ENCODE measurements at places on chromosomes 2 and 18.

DNA sequence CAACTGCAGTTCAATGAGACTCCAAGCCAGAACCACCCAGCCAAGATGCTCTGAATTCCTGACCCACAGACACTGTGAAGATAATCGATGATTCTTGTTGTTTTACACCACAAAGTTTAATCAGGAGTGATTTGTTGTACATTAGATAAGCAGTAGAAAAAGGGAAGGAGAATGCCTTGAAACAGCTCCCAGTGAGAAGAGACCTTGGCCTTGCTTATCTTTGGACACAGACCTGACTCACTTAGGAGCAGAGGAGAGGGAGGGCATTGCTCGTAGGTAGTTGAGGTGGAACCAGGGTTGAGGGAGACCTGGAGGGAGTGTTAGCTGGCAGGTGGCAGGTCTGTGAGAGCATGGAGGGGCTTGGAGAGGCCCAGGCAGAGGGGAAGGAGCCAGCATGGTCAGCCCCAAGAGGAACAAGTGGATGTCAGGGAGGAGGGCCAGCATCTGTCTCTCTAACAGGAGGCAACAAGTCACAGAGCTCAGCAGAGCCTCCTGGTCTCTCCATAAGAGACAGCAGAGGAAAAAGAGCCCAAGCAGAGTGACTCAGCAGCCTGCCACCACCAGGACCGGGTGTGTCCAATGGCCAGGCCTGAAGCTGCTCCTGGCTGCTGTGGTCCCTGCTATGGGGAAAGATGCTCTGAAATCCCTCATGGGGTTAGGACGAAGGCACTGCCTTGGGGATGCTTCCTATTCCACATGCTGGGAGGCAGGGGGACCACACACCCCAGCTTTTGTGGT, 161.6 kb upstream of the CAPN13 start:
- no peak for DNase-seq

- no peak for DNase-seq
Measured at GRCh38 chr2:175838979-175839378, 163.1 kb downstream of the LNPK start.

GRCh38 chr2:26651799-26652198, 10.6 kb upstream of the CIB4 start:
- no peak for DNase-seq

DNA sequence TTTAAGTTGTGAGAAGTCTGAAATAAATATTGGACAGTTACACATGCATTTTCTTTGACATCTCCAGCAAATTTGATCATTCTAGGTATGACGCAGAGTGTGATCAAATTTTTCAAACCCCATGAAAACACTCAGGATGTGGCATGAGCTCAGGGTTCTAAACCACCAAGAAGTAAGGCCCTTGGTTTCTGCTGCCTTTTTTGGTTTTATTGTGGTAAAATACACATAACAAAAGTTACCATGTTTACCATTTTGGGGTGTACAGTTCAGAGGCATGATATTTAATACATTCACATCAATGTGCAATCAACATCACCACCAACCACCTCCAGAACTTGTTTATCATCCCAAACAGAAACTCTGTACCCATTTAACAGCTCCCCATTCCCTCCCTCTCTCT, 64.3 kb upstream of the TTN start:
- DNase-seq, result no peak

DNA sequence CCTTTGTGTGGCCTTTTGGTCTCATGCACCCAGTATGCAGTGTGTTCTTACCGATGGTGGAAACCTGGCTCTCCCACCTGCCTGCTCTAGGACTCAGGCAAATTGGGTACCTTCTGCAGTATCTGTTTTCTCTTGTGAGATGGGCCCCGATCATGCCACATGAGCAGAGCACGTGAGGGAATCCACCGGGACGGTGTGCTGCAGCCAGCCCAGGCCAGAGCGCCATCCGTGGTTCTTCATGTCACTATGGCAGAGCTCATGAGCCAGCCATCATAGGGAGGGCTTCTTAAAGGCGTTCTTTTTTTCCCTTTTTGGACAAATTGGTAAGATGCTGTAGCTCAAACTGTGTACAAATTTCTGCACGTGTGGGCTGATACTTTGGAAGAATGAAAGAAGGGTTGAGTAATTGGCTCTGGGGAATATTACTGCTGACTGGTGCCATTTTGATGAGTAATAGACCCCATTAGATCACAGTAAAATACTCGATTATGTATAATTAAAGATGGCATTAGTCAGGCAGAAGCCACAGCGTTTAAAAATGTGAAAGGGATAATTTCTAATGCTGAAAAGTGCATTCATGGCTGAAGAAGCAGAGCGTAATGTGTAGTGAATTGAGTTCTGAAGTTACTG, 19.2 kb downstream of the SH3RF3 start:
- no peak for DNase-seq

DNA sequence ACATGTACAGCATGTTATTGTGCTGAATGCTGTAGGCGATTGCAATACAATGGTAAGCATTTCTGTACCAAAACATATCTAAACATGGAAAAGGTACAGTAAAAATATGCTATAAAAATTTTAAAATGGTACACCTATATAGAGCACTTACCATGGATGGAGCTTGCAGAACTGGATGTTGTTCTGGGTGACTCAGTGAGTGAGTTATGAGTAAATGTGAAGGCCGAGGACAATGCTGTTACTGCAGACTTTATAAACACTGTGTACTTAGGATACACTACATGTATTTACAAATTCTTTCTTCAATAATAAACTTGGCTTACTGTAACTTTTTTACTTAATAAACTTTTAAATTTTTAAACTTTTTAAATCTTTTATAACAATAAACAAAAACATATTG, 473.4 kb upstream of the UBE2E3 start:
- DNase-seq, result no peak

- peak; percentile 41 for DNase-seq
Measured at GRCh38 chr2:152573168-152573567, 144.1 kb downstream of the PRPF40A start.

GRCh38 chr2:204437408-204437807, 107.9 kb upstream of the PARD3B start:
- DNase-seq, result no peak

GRCh38 chr2:68775272-68775842, 40.7 kb downstream of the ARHGAP25 start:
- DNase-seq, result peak; percentile 39

- peak; percentile 39 for DNase-seq
Measured at GRCh38 chr2:224885836-224886547, 156.3 kb downstream of the DOCK10 start.

- no peak for DNase-seq
Measured at GRCh38 chr2:167963899-167964649, 283.3 kb downstream of the STK39 start.

DNA sequence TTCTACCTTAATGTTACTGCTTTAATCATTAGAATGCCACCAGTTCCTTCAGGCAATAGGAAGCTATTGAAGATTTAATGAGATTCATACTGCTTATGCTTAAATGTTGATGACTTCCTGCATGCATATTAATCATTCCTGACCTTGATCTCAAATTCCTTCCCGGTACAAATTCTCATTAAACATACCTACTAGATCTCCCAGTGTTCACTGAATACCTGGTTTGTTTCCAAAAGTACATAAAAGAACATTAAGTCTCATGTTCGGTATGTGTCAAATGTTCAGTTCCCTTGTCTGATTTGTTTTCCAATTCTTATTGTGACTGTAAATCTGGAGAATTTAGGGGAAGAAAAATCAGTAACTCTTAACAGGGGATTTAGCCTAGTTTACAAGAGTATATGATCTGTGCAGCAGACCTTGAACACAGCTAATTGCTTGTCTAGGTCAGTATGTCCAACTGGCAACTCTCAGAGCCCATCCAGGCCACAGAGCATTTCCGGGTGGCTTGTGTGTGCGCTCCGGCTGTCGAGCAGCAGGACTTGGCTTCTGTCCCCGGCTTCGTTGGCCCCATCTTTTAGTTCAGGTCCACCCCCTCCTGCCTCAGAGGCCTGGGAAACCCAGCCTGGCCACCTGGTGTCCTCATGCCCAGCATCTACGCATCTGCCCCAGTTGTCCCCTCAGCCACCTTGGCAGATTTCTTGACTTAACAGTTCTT, 13.1 kb downstream of the METAP1D start:
- no peak for DNase-seq

- DNase-seq, result no peak
Measured at GRCh38 chr2:109467701-109468100, 146.1 kb downstream of the SEPTIN10 start.

DNA sequence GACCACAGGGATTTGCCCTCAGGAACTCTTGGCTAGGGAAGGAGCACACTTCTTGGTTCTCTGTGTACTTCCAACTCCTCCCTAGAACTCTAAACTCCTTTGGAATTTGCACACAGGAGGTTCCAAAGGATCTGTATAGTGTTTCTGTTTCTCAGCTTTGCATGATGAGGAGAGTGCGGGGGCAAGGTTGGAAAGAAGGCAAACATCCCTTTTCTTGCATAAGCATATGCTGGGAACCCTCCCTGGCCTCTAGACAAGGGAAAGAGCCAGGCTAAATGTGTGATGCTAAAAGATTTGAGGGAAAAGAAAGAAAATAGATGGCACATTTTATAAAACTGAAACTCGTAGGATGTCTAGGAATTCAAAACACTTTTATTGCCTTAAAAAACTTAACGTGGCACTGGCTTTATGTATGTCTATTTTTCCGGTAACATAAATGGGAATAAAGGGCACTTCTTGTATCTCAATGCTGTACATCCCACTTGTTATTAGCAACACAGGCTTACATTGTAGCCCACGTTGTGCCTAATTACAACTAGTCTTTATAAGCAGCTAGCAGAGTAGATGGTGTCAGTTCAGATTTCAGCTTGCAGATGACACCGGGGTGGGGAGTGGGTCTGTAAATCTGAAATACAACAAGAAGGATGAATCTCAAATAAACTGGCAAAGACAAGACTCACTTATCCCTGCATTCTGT, 165.8 kb downstream of the GPD2 start:
- no peak for DNase-seq

- DNase-seq, result no peak
Measured at GRCh38 chr18:44599412-44599811, 81.3 kb upstream of the SETBP1 start.

DNA sequence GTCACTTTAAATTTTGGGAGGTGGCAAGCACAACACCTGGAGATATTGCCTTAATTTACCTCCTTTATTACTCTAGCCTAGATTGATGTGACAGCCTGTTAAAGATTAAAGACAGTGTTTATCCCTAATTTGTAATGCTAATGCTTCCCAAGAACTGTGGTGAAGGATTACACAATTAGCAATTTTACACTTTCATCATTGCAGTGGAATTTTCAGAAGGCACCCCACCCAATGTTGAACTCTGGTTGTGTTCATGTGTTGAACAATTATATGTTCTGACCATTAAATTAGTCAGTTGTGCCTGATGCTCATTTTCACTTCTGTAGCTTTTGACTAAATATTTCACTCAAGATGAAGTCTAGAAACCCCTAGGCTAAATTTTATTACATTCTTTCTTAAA, 317.1 kb upstream of the CWC22 start:
- DNase-seq, result no peak

DNA sequence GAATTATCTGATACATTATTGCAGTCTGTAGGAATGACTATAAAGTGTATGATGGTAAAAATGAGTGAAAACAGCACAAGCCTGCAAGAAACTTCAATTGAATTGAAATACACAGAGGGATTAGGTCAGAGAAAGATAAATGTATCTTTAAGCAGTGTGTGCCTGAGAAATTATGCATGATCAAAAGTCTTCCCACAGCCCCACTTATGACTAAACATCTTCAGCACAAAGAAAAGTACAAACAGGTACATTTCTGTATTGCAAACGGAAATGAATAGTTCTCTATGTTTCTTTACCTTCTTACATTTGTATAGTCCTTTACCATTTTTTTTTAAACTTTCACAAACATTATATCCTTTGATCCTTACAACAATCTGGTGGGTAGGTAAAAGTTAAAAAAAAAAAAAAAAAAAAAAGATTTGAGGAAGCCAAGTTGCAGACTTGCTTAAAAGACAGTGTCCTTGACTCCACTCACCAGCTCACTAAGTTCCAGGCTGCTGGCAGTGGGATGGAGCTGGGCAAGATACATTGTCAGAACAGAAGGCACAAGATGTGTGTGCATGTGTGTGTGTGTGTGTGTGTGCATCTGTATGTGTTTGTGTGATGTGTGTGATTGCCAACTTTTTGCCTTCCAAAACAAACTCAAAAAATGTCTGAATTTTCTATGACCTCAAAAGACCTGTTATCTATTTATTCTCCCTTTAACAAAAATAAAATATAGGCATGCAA, 423.7 kb upstream of the ACVR2A start:
- DNase-seq, result no peak

- DNase-seq, result no peak
Measured at GRCh38 chr2:6297238-6297637, 568.5 kb downstream of the CMPK2 start.

- no peak for DNase-seq
Measured at GRCh38 chr2:233901367-233901766, 15.8 kb upstream of the TRPM8 start.

- DNase-seq, result no peak
Measured at GRCh38 chr18:63477968-63478367, 1.2 kb downstream of the SERPINB5 start.

DNA sequence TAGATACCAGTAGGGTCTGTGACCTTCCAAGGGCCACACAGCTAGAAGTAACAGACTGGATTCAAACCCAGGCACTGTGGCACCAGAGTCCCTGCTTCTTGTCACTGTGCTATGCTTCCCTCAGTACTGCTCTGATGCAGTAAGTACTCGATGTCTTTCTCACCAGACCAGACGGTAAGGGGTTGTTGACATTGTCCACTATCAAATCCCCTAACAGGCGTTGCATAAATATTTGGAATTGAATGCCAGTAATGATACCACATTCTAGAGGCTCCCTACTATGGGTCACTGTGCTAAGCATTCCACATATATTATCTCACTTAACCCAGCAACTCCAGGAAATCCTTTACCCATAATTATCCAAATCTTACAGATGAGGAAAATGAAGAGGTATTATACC, 223.1 kb downstream of the C1D start:
- DNase-seq, result no peak

- DNase-seq, result no peak
Measured at GRCh38 chr2:196703695-196704094, 64.2 kb downstream of the CCDC150 start.

DNA sequence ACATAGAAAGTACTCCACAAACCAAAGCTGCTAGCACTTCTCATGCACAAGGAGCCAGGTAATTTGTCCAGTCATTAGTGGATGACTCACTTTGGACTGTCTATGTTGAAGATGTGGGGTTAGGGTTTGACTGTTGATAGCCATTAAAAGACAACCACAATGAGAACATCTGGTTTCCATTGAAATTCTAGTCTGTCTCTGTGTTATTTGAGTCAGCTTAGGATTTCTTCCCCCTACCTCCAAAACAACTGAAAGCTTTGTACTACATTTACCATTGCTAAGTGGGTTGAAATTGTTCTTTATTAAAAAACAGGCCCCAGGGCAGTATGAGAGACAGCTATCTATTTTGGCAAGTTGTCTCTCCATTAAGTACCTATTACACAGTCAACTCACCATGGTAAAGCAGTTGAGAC, 50.2 kb upstream of the ANKRD44 start:
- DNase-seq, result no peak

- no peak for DNase-seq
Measured at GRCh38 chr2:77310416-77310815, 211.8 kb downstream of the LRRTM4 start.

GRCh38 chr2:129911363-129912065, 68.0 kb upstream of the RAB6C start:
- no peak for DNase-seq

Measured in activated T-cell treated with anti-CD3 and anti-CD28 coated beads, Interleukin-2, amount 50 U/mL, for 48 hours (primary cell).